ENCODE measurements at places on chromosomes 11 and 22.

DNA sequence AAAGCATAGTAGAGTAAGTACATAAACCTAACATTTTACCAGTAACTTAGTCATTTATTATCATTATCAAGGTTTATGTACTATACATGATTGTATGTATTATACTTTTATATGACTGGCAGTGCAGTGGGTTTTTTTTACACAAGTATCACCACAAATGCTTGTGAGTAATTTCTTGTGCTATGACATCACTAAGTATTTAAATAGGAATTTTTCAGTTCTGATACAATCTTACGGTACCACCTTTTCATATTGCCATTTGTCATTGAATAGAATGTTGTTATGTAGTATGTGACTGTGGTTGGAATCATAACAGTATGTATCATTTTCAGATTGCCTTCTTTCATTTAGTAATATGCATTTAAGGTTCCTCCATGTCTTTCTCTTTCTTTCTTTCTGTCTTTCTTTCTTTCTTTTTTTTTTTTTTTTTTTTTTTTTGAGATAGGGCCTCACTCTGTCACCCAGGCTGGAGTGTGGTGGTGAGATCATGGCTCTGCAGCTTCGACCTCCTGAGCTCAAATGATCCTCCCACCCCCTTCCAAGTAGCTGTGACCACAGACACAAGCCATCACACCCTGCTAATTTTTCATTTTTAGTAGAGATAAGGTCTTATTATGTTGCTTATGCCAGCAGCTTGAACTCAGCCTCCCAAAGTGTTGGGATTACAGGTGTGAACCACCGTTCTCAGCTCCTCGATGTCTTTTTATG lies 18.6 kb downstream of the ATM start:
- no peak for DNase-seq

GRCh38 chr22:40668611-40669411 lies 10.5 kb upstream of the MCHR1 start:
- DNase-seq: no peak

- DNase-seq: no peak
Observed at GRCh38 chr11:30422447-30423278, 99.8 kb downstream of the ARL14EP start.

DNA sequence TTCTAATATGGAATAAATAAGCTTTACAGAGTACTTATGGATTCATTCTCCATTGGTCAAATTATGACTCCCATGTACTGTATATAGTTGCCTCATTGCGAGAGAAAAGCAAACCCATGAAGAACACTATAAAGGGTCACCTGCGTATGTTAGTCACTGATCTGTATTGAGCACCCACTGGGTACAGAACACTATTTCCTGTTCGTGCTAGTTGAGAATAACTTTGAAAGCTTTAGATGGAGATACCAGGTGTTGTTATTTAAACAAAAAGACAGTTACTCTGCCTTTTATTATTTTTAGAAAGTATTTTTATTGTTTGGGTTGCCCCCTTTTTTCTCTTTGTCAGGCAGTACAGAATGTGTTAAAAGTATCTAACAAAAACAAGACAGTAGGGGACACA lies 79.9 kb downstream of the DEUP1 start:
- no peak for DNase-seq

- DNase-seq: no peak
Observed at GRCh38 chr11:133418218-133418617, 114.1 kb downstream of the OPCML start.

DNA sequence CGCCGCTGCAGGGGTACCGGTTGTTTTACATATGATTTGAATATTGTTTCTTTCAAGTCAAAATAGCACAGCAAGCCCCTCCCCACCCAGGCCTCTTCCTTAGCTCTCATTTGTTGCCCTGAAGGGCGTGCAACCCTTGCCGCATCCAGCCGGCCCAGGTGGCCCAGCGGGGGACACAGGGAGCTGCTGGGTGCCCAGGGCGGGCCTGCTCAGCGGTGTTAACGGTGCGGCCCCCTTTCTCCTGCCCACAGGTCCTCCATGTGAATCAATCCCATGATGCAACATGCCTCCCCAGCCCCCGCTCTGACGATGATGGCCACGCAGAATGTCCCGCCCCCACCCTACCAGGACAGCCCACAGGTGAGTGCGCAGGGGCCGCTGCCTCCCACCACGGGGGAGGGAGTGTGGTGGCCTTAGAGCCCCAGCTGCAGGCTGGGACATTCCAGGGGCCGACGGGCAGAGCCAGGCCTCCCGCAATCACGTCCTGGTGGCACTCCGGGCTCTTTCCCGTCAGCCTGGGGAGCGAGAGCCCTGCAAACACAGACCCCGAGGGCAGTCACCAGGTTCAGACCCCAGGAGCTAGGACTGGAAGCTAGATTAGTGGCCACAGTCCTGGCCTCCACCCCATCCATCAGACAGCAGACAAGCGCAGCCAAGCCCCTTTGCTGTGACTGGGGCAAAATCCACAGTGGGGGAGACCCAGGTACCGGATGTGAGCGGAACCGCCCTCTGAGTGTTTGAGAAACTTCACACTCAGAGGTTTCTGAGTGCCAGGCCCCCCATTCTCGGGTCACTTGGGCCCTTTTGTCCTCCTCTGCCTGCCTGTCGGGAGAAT lies 144.8 kb downstream of the FEZ1 start:
- no peak for DNase-seq

DNA sequence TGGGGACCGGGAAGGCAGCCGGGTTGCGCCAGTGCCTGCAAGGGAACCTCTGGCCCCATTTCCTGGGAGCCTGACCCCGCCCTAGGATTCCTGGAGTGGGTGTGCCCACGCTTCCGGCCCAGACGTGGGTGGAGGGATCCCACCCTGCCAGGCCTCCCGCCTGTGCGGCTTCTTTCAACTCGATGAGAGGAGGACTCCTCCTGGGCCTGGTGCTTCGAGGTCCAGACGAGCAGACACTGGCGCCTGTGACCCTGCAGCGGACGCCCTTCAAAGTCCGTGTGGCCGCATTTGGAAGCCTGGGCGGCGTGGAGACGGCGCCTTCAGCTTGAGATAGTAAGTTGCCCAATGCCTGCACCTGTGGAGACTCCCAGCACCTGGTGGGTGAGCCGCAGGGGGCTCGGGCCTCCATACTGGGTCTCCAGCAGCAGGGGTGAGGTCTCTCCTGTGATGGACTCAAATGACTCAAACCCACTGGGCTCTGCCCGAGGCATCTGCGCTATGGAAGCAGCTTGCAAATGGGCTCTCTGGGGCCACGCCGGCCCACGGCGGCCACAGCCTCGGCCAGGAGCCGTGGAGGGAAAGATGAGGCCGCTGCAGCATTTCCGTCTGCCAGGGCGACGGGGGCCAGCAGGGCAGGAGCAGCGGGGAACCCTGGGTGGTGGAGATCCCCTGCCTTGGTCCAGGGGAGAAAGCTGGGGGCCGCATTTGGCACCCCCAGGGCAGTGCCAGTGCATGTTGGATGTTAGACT lies 64.3 kb upstream of the PPARA start:
- no peak for DNase-seq

DNA sequence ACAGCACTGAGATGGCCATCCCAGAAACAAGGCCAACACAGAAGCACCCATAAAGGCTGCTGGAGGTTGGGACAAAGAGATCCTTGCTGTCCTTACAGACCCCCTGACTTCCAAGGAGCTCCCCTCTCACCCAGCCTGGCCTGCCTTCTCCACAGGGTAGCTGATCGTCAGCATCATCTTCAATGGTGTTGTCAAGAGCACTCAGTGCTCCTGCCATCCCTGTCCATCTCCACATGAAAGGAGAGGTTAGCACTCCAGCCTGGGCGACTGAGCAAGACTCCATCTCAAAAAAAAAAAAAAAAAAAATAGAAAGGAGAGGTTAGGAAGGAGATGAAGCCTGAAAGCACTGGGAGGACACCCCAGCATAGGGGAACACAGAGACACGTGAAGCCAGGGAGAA lies 2.1 kb upstream of the POU2AF3 start:
- DNase-seq: no peak

DNA sequence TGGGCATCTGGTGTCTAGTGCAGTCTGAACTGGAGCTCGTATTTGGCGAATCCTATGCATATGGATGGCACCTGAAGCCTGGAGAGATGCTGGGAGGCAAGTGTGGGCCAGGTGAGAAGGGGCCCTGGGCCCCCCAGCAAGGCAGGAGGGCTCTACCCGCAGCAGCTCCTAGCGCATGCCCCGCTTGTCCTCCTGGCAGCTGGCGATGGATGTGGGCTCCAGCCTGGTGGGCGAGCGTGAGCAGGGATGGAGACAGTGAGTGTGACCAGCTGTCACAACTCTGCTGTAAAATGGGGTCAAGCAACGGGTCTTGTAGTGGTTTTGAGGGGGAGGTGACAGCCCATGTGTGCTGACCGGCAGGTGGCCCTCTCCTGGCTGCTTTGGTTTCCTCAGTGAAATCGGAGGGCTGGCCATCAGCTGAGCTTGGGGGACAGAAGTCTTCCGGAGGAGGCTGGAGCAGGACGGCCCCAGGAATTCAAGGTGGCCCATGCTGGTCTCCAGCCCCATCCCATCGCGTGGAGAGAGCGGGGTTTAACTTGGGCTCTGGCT lies 12.0 kb downstream of the FRMD8 start:
- no peak for DNase-seq

GRCh38 chr11:19769820-19770219 lies 57.2 kb downstream of the NAV2 start:
- no peak for DNase-seq

DNA sequence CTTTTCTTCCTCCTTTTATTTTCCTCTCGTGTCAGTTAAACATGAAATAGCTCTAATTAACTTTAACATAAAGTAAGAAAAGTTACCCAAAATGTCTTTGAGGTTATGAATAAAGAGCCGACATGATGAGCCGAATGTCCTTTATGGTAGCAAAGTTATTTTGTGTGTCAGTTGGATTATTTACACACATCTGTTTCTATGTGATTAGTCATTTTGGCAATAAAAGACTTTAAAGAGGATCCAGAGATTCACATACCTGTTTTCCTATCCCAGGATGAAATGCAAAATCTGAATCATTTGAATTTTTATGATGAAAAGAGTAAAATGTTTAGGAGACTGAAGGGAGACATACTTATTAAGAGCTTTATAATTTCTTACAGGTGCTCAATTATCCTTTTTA lies 34.0 kb upstream of the TECTA start:
- no peak for DNase-seq

DNA sequence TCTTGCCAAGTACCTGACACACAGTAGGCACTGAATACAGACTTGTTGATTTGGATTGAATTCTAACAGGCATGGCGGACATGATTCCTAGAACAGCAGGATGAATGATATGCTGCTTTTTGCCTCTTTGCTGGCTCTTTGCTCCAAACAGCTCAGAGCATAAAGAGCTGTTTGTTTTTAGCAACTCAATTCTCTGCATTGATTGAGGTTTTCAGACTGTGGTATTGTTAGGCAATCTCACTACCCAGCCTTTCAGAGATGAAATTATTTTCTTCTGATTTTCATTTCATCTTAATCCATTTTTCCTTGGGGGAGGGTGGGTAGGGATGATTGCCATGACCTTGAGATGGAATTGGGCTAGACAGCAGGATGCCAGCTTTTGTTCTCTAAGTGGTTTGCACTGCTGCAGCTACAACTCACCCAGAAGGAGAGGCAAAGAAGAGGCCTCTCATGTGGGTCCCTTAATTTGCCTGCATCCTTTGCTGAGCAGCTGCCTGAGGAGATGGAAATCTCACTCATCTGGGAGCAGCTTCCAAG lies 20.5 kb downstream of the COA4 start:
- no peak for DNase-seq

DNA sequence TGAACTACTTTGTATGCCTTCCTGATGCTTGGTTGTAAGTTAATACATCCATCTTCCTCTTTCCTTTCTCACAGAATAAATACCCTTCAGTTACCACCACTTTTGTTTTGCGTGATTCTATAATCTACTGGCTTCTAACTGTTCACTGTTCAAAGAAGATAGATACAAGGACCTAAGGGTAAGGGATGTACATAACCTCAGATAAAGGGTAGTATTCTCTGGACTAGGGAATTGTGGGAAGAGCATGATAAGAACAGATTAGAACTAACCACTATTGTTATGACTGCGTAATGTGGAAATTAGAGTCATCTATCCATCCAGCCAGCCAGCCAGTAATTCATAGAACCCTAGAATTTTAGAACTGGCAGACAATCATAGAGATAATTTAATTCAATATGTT lies 36.4 kb downstream of the MAP6 start:
- DNase-seq: no peak

DNA sequence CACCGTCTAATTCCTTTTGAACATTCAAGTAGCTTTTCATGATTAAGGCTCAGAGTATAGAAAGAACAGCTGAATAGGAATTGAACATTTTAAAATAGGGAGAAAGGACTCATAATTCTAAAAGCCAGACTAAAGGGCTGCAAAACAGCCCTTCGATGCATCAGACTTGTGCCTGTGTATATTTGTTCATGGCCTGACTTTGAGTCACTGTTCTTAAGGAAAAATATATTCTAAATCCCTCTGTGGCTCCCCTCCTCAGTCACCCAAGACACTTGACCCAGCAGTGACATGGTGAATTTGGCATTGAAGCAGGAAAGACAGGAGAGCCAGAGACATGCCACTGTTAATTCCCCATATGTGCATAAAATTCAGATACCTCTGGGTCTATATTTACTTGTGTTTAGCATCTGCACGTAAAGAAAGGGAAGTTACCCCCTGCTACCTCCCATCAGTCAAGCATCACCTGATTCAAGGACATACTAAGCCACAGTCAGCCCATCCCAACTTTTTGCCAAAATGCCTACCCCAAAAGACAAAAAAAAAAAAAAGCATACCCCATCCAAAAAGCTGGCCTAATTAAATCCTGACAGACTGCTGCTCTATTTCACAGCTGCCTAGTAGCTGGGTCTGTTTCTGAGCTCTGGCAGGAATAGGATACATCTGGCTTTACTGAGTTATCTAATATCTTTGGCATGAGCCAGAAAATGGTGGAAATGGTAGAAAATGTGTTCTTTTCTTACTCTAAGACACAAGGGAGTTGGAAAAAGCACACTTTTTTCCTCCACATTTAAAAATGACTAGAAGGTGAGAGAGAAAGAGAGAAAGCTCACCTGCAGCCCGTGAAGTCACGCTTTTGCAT lies 93.5 kb downstream of the COMMD9 start:
- DNase-seq: no peak

- DNase-seq: no peak
Observed at GRCh38 chr11:118619444-118620197, 12.2 kb downstream of the PHLDB1 start.

- DNase-seq: no peak
Observed at GRCh38 chr11:9075556-9075955, 15.8 kb downstream of the SCUBE2 start.

DNA sequence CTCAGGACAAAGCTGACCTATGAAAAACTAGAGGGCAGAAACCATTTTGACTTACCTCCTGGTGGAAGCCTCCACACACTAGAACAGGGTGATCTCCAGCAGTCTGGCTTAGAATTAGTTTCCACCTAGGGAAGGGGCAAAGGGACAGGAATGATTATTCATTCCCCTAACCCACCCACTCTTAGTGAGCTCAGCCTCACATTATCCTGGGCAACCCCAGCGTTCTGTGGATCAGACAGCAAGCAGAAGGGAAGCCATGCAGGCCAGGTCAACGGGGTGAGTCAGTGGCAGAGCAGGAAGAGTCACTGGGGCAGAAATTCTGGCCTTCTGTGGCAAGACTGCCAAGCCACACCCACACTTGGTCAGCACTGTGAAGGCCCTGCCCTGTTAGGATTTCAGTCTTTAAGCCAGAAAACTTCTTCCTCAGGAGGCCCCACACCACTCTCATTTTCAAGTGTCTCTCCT lies 10.5 kb downstream of the NUMA1 start:
- DNase-seq: no peak

- DNase-seq: no peak
Observed at GRCh38 chr11:3885855-3886254, 30.4 kb downstream of the STIM1 start.

All from stimulated activated CD8-positive, alpha-beta memory T cell treated with anti-CD3 and anti-CD28 coated beads, Interleukin-15, amount 100 ng/mL, for 4 hours (primary cell).